ENCODE measurements at places on chromosomes 4 and X.
A peak's percentile ranks its signal among the peaks of the same experiment; 100 is the strongest.

- DNase-seq: no peak
Observed at GRCh38 chrX:33415459-33415858, 204.1 kb upstream of the DMD start.

GRCh38 chrX:150258463-150259430 lies 104.4 kb upstream of the MAMLD1 start:
- no peak for DNase-seq

DNA sequence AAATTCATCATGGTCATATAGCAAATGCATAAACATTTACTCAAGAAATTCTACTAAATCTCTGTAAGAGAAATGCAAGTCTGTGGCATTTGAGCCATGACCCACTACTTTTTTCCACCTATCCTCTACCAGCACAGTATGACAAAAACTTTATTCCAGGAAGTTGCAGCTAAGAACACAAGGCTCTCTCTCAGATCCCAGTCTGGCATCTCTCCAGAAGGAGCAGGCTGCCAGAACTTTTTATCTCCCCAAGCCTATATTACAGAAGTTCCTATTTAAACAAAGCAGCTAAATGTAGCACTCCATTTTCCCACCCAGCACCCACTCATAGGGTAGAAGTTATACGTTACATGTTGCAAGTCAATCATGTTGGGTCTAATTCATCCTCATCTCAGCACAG lies 49.3 kb upstream of the EPGN start:
- DNase-seq: no peak

- no peak for DNase-seq
Observed at GRCh38 chr4:26786916-26787315, 73.7 kb upstream of the STIM2 start.

- DNase-seq: no peak
Observed at GRCh38 chr4:75781305-75781704, 56.9 kb downstream of the USO1 start.

GRCh38 chrX:32183066-32183465 lies 1028.3 kb downstream of the DMD start:
- no peak for DNase-seq

DNA sequence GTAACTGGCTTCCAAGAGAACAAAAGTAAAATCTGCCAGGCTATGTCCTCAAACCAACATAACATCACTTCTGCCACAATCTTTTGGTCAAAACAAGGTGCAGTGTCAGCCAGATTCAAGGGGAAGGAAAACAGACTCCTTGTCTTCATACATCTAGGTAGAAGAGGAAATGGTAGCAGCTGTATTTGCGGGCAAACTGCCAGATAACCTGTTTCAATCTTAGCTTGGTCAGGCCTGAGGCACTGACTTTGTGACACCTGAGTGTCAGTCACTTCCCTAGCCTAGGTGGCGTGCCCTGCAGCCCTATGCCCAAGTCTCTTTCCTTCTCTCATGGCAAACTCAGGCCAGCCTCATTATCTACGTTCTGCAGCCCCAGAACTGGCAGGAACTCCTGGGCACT lies 146.2 kb upstream of the JADE1 start:
- no peak for DNase-seq

DNA sequence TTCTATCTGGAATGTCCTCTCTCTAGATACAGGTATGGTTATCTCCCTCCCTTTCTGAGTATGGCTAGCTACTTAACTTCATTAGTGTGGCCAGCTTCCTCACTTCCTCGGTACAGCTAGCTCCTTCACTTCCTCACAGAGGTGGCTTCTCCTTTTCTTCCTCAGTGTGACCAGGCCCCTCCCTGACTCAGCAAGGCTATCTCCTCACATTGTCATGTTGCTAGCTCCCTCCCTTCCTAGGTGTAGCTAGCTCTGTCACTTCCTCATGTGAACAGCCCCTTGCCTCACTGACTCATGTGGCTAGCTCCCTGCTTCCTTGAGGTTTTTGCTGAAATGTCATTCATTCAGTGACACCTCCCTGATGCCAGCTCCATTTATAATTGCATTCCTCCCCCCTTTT lies 67.3 kb upstream of the DDIT4L start:
- DNase-seq: peak; percentile 7

DNA sequence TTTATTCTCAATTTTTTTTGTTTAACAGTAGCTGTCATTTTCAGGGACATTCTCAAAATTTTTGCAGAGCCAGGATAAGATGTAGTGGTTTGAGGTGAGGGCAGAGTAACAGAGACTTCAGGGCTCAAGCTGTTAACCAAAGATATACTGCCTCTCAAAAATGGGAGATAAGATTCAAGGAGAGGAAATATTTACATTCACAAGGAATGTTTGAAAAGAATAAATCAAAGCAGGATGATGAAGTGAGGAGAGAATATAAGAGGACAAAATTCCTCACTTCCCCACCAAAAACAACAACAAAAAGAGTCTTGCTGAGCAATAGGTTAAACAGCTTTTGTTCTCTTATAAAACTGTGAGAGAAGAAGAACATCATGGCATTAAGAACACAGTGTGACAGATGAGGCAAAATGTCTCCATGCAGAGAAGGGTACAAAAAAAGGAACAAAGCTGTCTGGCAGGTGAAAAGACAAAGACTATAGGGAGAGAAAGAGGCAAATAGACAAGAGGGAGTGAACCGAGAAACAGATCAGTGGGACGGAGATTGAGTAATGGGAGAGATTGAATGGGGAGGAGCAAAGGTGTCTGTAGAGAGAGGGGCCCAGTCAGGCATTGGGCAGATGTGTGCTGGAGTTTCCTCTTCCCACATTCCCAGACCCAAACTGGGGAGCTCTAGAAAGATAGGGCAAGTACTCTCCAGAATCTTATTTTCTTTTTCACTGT lies 106.1 kb upstream of the TMEM150C start:
- no peak for DNase-seq

DNA sequence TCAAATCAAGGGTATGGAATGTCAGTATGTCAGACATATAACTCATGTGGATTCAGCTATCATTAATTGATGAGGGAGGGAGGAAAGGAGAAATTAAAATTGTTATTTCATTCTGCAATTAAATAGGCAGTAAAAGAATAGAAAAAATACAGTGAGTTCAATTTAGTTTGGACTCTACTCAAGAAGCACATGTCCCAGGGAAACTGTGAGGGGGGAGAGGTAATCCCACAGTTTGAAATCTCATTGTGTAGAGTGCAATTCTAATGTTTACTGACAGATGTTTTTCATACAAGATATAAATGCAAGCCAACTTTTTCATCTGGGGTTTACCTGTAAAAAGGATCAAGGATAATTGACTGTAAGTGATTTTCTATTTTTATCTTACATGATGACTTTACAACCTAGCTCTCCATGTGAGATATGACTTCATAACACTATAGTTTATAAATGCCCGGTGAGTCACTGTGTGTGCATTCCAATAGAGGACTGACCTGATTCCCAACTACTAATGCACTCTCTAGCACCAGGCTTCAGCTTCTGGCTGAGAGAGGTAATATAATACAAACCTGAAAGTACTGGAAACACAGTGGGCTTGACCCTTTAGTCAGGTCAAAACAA lies 35.2 kb upstream of the SCD5 start:
- no peak for DNase-seq

- DNase-seq: no peak
Observed at GRCh38 chrX:22248401-22248800, 24.3 kb upstream of the CBLL2 start.

GRCh38 chr4:177558995-177559394 lies 116.8 kb upstream of the AGA start:
- no peak for DNase-seq

DNA sequence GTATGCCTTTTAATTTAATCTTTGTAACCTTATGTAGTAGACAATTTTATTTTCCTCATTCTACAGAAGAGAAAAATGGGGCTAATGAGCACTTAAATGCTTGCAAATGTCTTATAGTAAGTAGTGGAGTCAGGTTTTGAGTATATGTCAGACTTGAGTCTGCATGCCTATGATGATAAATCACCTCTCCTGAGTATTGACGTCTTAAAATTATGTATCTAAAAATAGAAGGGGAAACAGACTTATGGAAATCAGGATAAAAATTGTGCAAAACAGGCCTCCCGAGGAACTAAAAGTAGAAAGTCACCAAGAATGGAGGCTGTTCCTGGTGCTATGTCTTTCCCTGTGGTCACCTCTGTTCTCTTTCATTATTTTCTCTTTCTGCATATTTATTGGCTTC lies 92.7 kb downstream of the STIM2 start:
- DNase-seq: no peak

DNA sequence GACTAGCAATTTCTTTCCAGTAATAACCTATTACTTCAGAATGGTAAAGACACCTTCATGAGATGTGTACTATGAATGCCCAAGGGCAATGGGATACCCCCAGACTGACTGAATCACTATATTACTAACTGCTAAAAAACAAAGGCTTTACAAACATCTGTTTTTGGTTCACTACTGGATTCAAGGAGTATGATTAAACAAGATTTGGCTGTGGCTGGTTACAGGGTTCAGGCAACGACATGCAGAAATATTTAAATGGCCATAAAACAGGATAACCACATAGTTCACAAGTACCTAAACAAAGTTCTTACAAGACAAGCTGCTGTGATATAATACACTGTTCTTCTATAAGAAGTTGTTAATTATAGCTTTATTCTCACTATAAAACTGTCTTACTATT lies 128.2 kb downstream of the FRYL start:
- no peak for DNase-seq

- DNase-seq: no peak
Observed at GRCh38 chr4:3427706-3428446, 13.9 kb upstream of the HGFAC start.

GRCh38 chrX:134718966-134719317 lies 60.7 kb upstream of the PLAC1 start:
- DNase-seq: no peak

- DNase-seq: no peak
Observed at GRCh38 chr4:112519689-112520597, 4.0 kb upstream of the NEUROG2 start.

GRCh38 chrX:130055103-130055502 lies 55.2 kb downstream of the ELF4 start:
- DNase-seq: no peak
